ENCODE measurements at places on chromosomes 11 and 22.

GRCh38 chr22:27994481-27995331, 75.7 kb upstream of the PITPNB start:
- no peak for DNase-seq

GRCh38 chr22:47040486-47041270, 278.2 kb downstream of the TBC1D22A start:
- no peak for DNase-seq

DNA sequence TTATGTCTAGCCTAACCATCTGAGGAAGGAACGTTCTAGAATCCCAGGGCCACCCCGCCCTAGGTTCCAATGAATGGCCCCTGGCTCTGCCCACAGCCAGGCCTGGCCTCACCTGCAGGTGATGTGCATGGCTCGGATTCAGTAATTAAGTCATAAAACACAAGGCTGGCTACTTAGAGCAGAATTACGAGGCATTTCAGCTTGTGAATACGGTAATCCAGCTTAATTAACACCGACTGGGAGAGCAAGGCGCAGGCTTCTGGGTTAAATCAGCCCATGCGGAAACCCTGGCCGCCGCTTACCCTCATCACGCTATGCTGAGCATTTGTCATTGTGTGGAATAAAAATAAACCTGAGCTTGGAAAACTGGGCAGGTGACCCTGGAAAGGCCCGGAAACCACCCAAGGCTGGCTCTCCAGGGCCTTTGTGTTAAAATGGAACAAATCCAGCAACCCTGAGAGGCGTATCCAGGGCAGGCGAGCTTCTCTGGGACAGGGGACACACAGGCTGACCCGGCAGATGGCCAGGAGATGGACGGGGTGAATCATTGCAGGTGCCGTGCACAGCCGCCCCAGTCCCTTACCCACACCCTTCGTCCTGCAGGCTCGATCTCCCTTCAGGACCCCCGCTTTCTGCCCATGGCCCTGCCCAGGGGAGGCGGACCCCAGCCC, 220.2 kb downstream of the CTTN start:
- no peak for DNase-seq

- no peak for DNase-seq
These were observed 3.8 kb downstream of the MAPK8IP2 start for GRCh38 chr22:50604256-50605001.

GRCh38 chr11:60634126-60634525, 65.3 kb upstream of the MS4A8 start:
- no peak for DNase-seq

GRCh38 chr11:61671527-61671926, 8.7 kb upstream of the DAGLA start:
- DNase-seq: no peak

DNA sequence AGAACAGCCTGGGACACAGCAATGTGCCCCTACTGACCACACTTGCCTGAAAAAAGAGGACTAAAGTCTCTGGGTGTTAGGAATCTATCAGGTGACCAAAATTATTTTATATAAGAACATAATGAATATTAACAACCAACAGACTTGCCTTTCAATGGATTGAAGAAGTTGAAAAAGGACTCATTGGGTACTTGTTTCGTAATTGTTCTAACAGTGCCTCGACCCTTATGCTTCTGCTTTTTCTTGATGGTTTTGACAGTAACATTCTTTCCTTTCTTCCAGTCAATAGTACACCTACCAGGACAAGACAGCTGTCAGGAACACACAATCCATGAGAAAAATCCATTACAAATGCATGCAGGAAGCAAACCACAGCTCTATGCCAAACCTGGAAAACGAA, 29.0 kb upstream of the PHLDA2 start:
- no peak for DNase-seq

- DNase-seq: peak; percentile 69
These were observed 2.4 kb upstream of the SYT8 start for GRCh38 chr11:1832211-1832919.

DNA sequence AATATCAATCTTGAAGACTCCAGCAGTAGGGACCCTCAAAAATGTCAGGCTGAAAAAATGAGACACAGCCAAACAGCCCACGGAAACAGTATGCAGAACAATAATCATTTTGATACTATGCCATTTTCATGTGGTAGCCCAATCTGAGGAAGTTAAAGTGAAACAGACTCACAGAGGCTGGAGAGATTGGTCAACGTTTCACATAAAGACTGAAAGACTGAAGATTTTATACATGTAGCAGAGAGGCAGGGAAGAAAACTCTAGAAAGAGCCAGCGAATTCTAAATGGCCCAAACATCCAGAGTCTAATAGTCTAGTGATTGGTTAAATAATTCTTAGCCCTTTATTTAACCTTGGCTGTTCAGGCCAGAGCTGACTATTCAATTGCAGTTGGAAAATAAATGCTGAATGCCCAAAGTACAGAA, 49.4 kb downstream of the MAML2 start:
- no peak for DNase-seq

GRCh38 chr22:38315823-38316363, 1.3 kb downstream of the CSNK1E start:
- DNase-seq: peak; percentile 20

DNA sequence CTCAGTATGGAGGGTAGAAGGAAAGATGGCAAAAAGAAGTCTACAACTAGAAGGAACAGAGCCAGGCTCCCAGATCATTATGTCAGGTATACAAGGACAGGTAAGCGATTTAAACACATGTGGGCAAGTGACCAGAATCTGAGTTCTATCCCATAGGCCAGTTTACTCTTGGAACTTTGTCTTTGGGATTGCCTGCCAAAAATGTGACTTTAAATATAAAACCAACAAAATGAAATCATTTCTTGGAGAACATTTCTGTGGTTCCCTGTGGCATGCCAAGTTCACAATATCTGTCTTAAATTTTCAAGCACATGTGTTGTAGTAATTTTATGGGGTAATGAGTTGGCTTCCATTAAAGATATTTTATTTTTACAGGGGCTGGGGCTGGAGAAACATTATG, 141.0 kb downstream of the SLC17A6 start:
- no peak for DNase-seq

DNA sequence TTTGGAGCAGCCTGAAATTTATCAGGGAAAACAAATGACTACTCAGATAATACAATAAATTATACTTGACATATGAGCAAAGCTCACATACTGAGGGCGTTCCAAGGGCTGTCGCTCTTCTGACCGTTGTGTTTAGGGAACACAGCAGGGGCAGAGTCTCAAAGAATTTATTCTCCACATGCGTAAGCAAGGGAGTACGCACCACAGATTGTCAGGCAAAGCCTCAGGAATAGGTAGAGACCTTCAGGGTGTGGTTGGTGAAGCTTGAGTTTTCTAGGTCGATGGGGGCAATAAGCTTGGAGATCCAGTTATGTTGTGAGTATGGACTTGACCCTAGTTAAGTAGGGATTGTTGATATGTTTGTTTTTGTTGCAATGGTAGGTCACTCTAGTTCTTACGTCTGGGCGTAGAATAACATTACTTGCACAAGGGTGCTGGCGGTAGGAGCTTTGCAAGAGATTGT, 830 bp downstream of the ACAT1 start:
- DNase-seq: no peak

GRCh38 chr11:86152006-86152862, 83.3 kb upstream of the PICALM start:
- peak; percentile 17 for DNase-seq

DNA sequence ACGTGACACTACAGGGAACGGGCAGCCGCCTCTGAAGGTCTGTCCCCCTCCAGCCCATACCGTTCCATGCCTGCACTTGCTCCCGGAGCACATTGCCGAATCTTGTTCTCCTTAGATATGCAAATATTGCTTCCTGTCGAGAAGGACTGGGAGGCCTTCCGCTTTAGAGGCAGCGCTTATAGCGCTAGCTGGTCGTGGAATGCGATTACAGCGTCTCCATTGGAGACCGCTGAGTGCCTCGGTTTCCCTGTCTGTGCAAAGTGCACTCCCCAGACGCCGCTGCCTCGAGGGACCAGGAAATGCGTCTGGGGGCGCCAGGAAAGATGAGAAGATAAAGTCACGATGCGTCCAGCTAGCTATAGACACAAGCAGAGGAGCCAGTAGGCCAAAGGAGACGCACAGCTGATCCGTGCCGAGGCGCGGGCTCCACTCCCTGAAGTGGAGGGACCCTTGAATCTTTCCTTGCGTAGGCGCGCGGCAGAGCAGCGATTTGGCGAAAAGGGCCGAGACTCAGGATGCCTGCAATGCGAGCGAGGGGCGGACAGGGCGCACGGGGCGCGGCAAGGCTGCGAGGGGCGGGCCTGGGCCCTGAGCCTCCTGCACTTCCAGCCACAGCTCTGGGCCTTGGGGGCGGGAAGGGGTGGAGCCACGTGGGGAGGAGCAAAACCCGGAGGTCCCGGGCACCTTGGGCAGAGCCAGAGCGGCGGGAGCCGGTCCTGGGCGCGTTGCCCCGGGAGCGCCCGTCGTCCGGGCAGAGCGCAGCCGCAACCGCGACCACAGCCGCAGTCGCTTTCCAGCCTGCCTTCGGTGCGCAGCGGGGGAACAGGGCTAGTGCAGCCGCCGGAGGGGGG, at the start of gene RASSF10:
Gene RASSF10 (plus strand): TSS at position 692 of the 851 bp plus-strand sequence. CDS start 261 bp downstream, outside the sequence.
- no peak for DNase-seq

DNA sequence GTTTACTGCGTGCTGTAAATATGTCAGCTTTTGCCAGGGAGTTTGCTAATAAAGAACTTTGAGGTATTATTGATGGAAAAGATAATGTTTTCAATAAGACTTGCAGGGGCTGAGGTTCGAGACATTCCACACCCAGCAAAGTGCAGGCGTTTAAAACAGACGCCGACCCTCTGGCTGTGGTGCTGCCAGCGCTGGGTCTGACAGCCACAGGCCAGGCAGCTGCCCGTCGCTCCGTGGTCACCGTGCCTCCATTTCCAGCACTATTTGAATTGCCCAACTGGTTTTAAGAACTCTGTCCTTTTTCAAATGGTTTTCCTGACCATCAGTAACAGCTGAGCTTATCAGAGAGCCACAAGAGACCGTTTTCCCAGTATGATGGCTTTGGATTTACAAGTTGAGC, 28.1 kb upstream of the ALX4 start:
- DNase-seq: no peak

- DNase-seq: no peak
These were observed 42.7 kb downstream of the SHANK2 start for GRCh38 chr11:71209656-71210055.

GRCh38 chr11:94149431-94150017, 20.9 kb downstream of the PANX1 start:
- DNase-seq: no peak

DNA sequence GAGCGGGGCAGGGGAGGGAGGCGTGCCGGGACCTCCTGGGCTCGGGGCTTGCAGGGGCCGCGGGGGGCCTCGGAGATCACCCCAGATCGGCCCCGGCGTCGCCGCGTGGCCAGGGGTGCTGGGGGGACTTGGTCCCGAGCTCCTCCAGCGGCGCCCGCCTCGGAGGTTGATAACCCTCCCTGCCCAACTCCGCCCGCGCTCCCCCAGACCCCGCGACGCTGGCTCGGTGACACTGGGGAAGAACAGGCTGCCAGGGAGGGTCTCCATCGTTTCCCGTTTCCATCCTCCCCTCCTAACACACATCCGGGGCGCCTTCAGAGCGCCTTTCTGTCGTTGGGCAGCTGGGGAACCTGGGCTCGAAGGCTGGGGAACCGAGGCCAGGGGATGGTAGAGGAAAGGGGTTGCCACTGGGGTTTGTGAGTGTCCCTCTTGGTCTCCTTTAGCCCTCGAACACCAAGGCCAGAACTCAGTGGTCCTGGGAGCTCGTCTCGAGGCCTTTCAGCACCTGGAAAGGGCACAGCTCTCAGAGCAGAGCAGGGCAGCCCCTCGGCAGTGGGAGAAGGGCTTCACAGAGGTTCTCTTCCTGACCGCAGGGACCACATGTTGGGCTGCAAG, 431 bp downstream of the SLC37A2 start:
- no peak for DNase-seq

DNA sequence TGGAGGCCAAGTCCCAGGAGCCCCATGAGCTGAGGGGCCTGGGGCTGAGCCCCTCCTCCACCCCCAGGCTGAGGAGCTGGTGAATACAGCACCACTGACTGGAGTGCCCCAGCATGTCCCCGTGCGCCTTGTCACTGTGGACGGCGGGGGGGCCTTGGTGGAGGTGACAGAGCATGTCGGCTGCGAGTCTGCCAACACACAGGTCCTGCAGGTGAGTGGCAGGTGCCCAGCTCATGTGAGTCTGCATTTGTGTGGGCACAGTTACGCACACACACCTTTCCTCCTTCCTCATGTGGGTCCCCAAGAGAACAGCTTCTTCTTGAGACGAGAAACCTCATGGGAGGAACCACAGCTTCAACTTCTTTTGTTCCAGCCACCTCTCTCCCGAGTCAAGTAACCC, 7.7 kb downstream of the TMEM132A start:
- no peak for DNase-seq

DNA sequence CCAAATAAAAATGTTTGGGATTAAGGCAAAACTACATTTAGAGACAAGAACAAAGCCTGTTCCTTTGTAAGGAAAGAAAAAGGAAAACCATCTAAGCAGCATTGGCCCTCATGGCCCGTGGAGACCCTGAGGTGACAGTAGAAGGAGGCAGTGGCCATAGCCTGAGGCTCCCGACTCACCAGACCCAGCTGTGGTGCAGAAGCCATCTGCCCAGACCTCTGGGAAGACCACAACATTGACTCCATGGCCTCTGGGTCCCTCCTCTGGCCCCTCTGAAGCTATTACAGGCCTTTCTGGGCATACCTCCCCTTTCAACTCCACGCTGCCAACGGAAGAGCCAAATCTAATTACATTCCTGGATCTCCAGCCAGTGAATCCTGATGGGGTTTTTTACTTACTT, 6.4 kb downstream of the PRAME start:
- no peak for DNase-seq

GRCh38 chr22:28977481-28977971, 84.1 kb downstream of the C22orf31 start:
- no peak for DNase-seq

- DNase-seq: no peak
These were observed 310.1 kb upstream of the SORL1-AS1 start for GRCh38 chr11:121762820-121763219.

DNA sequence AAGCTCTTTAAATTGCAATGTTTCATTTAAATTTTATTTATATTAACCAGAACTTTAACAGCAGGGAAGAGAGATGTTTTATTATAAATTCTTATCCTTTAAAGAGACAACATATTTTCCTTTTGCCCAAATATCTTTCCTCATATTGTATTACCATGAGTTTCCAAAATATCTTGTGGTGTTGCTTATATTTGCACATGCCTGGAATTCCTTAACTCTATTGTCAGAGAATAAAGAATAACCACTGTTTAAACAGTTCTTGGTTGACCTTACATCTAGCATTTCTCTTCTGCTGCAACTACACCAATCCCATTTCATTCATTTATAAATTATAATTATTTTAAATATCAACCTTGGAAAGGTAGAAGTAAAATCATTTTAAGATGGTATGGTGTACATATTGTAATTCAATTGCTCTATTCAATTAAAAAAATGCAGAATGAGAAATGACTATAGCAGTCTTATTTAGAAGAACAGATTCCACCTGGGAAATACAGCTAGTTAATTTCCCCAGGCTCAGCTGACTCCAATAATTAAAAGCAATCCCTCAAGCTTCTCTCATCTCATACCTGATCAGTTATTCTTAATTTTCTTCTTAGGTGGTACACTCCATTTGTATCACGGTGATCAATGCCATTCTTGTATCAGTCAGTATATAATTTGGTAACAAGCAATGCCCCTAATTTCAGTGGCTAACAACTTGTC, 923.3 kb downstream of the KCNA4 start:
- no peak for DNase-seq
